AG10803 (cell line): ENCODE measurements at places on chromosomes 1 and 21.

DNA sequence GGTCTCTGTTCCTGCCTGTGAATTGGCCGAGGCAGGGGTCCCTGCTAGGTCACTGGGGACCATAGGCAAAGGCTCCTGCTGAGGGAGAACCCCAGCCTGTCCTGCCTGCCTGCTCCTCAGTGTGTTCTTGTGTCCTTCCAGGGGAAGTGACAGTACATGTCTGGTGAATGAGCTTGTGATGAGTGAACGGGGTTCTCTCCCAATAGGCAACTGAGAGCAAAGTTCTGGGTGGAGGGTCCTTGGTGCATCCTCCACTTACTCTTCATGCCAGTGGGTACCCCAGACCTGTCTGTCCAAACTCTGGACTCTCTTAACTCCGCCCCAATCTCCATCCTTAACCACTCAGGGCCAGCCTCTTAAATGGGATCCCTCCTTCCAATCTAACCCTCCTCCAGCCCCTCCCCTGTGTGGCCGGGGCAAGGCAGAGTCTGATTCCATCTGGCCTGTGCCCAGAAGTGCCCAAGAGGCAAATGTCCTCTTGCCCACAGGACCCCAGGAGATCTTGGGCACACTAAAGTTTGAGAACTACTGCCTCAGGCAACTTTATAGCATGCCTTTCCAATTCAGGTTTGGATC is 2.0 kb downstream of the XKR8 start:
- no peak for DNase-seq

DNA sequence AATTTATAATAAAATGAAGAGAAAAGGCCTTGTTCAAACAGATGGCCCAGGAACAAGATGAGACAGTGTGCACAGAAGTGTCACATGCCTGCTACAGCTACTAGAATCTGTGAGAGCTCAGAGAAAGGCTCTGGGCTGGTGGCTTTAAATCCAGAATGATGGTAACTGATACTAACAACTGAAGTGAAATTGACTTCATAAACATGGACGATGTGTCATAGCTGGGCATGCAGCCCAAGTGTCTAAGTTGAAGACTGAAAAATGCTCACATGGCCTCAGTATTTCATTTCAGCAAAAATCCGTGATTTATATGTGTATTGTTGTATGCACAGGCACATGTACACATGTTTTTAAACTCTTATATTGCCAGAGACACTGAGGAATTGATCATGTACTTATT is 208.3 kb upstream of the RUNX1 start:
- DNase-seq, result peak; percentile 84

DNA sequence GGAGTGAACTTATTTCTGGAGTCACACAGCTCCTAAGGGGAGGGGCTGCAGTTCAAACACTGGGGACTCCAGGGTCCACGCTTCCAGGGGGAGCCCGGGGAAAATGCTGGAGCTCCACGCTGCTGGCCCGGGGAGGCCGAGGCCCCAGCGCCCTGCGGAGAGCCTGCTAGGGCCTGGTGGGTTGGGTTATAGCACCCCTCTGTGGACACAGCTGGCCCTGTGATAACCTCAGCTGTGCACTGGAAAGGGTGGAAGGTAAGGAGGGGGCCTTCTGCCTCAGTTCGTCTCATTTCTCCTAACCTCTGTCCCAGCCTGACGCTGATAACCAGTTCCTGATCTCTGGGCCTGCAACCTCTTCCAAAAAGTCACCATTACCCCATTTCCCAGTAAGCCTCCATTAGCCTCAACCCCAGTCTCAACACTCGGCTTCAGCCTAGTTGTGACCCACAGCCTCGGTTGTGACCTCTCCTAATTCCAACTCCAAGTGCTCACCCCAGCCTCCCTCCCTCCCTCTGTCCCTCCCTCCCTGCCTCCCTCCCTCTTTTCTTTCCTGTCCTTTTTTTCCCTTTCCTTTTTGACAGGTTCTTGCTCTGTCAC is 7.1 kb downstream of the NBL1 start:
- peak; percentile 58 for DNase-seq

DNA sequence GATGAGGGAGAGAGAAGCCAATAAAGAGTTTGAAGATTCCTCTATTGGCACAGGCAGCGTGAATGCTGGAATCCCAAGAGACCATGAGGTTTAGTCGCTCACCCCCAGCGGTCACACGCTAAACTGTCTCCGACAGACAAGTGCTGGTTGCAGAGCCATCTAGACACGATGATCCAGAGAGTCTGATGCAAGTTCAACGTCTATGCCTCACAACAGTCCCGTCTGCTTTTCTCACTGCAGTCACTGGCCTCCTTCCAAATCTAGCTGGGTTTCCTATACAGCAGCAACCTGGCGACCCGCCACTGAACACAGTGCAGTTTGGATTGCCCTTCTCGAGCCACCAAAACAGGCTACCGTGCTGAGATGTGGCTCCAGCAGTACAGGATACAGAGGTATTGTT is 98.6 kb upstream of the KRTAP19-8 start:
- DNase-seq, result peak; percentile 19

GRCh38 chr1:172906778-172907592 is 143.8 kb downstream of the TNFSF18 start:
- peak; percentile 90 for DNase-seq

- DNase-seq, result no peak
Measured at GRCh38 chr1:172642970-172643369, 15.9 kb upstream of the FASLG start.

GRCh38 chr1:28545246-28545628 is 7.6 kb upstream of the TRNAU1AP start:
- DNase-seq, result no peak

DNA sequence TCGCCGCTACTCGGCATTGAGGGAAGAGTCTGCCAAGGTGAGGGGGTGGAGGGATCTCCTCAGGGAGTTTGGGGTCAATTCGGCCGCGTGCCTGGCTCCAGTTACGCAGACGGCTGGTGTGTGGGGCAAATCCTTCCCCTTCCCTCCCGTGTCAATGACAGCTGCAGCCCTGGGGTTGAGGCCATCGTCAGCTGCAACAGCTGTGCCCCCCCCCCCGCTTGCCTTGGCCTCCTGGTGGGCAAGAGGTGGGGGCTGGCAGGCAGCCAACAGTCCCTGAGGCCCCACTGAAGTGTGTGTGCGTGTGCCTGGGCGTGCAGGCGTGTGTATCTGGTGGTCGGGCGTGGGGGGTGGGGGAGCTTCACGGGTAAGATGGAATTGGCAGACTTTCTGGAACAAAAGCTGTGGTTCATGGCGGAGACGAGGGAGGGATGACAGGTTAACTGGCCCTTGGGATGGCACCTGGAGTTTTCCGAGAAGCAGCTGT is 25.6 kb downstream of the PPFIA4 start:
- no peak for DNase-seq

DNA sequence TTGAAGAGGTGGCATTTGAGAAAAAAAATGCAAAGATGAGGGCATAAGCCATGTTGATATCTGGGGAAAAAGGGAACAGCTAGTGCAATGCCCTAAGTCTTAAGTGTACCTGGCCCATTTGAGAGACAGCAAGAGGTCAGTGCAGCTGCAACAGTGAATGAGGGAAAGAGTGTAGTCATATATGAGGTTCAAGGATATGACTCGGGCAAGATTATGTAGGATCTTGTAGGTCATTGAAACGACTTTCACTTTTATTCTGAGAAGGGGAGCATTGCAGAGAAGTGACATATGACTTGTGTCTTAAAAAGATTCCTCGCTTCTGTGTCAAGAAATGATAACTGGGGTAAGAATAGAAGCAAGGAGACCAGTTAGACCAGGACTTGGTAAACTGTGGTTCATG is 31.0 kb downstream of the NTMT2 start:
- DNase-seq, result no peak

- DNase-seq, result no peak
Measured at GRCh38 chr1:23722652-23723051, 20.6 kb upstream of the ELOA start.

DNA sequence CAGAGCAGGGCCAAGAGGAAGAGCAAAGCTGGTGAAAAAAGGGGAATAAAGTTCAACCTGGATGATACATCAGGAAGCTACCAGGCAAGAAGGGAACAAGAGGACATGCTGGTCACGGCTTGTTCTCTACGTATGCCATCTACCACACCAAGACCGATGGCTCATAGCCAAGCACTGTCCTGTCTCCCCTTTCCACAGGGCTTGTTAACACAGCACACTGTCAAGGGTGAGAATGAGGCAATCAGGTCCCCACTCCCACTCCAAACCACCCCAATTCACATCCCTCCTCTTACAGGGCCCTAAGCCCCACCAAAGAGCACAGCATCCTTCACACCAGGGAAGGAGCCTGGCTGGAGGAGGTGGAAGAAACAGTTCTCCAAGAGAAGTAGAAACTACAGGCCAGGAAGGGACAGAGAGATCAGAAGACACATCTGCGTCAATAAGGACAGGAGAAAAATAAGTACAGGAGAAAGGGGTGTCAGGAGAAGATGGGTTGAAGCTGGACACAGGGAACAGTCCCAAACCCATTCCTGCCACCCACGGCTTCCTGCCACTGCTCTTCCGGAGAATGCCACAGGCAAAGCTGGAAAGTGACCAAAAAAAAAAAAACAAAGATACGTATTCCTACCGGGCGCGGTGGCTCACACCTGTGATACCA is 923 bp upstream of the SHC1 start:
- no peak for DNase-seq

- DNase-seq, result no peak
Measured at GRCh38 chr21:35489389-35489980, 440.4 kb upstream of the RUNX1 start.

DNA sequence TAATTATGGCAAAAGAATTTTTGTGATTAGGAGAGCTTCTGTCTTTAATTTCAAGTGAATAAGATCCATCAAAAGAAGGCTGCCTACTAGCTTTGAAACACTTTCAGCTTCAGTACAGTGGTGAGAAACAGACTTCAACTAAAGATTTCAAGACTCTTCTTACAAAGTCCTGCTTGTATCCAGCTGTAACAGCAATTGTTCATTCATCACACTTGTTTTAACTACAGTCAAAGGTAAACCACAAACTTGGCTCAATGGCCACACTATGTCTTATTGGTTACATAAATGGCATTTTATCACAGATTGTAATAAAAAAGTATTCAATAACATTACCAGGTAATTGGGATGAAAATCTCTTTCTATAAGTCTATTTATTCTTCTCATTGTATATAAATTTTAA is 59.2 kb downstream of the WARS2 start:
- DNase-seq, result peak; percentile 65

GRCh38 chr1:81170721-81171120 is 630.0 kb upstream of the ADGRL2 start:
- no peak for DNase-seq

- no peak for DNase-seq
Measured at GRCh38 chr1:191578281-191578680, 580.0 kb upstream of the RGS18 start.

GRCh38 chr1:178490967-178491366 is 5.8 kb downstream of the CLEC20A start:
- DNase-seq, result no peak

DNA sequence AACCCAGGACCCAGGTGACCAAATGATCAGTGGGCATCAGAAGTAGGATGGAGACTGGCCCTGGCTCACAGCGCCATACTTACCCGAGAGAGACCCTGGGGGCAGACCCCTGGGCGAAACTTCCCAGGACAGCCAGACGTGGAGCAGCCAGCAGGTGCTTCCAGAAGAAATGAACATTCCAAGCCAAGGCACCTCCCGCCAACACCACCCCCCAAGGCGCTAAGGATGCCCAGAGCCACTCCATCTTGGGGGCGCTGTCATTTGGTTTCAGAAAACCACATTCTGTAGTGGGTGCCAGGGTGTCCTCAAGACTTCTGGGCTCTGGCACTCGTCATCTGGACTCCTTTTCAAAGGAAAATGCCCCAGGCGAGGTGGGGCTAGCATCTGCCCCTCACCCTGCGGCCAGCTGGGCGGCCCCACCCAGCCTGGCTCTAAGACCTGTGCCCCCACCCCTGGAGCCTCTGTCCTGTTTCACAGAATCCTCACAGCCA is 98.8 kb downstream of the RIPK4 start:
- no peak for DNase-seq

DNA sequence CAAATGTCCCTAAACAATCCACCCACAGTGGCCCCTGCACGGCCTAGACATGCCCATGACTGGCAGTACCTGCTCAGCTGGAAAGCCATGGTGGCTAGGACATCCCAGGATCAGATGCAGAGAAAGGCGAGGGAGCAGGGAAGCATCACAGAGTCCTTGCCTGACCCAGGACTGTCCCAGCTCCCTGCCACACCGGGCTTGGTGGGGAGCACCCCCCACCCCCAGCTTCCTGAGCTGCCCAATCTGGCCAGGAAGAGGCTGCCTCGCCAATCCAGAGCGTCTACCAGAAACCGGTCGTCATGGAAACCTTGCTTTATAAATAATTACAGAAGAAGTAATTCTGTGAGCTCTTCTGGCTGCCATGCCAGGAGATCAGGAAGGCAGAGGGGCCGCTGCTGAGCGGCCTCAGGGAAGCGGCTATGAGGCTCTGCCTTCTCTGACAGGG is 34.8 kb downstream of the ACOT7 start:
- DNase-seq, result peak; percentile 79

- DNase-seq, result peak; percentile 53
Measured at GRCh38 chr1:240149484-240150094, 57.9 kb downstream of the FMN2 start.

DNA sequence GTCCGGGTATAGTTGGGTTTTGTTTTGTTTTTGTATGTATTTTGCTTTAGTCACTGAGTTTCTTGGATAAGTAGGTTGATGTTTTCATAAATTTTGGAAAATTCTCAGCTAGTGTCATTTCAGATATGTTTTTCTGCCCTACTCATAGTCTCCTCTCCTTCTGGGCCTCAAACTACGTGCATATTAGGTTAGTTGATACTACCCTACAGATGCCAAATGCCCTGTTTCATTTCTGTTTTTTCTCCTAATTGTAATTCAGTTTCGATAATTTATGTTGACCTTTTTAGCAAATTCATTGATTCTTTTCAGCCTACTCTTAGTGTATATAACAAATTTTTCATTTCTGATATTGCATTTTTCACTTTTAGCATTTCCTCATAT is 268.6 kb upstream of the RGS18 start:
- DNase-seq, result no peak

DNA sequence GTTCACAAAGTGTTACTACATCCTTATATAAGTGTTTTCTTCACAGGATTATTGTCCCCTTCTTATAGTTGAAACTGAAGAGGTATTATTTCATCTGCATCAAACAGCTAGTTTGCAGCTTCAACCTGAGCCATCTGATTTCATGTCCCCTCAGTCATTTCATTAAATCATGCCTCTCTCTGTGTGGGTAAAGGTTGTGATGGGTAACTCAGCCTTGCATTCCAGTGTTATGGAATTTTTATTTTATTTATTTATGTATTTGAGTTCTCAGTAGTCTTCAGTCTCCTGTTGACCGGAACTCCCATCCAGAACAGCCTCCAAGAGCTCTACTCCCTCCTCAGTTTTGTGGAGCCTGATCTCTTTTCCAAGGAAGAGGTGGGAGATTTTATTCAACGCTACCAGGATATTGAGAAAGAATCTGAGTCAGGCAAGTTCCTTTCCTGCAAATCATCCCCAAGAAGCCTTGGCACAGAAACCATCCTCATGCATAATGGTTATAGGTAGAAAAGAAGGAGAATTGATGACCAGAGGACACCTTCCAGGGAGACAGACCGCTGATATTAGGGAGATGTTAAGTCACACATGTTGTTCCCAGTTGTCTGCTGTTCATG is 21.8 kb downstream of the CHD1L start:
- peak; percentile 75 for DNase-seq

- DNase-seq, result no peak
Measured at GRCh38 chr1:21344750-21345443, 54.6 kb upstream of the ECE1 start.
